Kidney epithelial cell (primary cell): ENCODE measurements at places on chromosomes 4 and X. TPM values are rescaled to one million over a fixed set of nuclear protein-coding genes. Genes with fewer than 3 reads are reported as not detected.

DNA sequence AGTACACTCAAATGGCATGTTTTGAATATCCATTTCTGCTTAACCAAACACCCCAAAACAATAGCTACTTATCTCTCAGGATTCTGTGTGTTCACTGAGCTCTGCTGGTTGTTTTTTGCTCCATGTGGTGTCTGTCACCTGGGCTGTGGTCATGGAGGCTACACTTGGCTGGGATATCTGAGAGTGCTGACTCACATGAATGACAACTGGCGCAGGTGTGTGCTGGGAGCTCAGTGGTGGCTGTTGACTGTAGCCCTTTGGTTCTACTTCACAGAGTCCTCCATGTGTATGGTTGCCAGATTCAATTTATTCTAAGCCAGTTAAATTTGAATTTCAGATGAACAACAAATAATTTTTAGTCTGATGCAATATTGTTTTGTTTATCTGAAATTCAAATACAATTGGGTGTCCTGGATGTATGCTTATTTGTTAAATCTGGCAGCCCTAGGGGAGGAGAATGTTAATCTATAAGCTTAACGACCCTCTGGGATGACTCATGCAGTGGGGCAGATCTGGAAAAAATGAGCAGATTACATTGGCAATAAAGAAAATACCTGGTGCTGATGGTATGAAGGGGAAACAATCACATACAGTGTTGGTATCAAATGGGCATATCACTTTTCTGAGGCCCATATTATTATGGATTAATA is 28.2 kb upstream of the TCEAL4 start:
- no peak for DNase-seq

DNA sequence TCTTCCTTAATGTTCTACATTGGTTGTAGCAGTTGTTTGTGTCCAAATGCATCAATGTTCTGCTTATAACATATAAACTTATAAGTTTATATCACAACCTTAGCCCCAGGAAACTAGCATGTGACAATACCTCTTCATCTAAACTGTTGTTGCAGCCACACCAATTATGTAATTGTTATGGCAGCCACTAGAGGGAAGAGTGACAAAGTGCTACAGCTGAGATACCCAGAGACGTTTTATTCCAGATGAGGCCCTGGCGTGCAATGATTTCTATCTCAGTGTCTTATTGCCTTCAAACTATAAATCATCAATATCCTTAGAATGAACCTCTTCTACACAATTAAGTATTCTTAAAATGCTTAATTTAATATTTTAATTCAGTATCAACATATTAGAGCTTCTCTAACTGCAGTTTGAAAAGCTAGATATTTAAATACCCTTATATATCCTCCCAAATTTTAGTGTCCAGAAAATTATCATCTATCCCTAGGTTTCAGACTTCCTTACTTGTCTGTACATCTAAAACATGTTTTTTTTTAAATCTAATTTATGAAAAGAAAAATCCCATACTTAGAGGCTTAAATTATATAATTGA is 171.6 kb downstream of the PCDH10 start:
- DNase-seq = no peak

- no peak for DNase-seq
These were observed 7.8 kb downstream of the CLIC2 start for GRCh38 chrX:155326610-155327009.

DNA sequence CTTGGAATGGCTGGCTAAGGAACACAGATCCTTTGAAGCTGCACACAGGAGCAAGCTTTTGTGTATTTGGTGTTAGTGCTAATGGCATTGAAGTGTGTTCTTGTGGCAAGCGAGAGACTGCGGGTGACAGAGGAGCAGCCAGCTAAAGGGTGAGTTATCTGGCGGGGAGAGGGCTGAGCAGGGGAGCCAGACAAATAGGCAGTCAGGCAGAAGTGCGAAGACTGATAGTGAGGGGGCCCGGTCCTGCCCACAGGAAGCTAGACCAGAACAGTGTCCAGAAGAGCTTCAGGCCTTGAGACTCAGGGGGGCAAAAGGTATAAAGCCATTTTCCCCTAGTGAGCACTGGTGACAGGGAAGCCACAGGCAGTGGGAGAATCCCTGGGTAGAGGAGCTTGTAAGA is 49.6 kb upstream of the MAMLD1 start:
- no peak for DNase-seq

GRCh38 chrX:148609515-148610327 is 109.3 kb downstream of the AFF2 start:
- no peak for DNase-seq

DNA sequence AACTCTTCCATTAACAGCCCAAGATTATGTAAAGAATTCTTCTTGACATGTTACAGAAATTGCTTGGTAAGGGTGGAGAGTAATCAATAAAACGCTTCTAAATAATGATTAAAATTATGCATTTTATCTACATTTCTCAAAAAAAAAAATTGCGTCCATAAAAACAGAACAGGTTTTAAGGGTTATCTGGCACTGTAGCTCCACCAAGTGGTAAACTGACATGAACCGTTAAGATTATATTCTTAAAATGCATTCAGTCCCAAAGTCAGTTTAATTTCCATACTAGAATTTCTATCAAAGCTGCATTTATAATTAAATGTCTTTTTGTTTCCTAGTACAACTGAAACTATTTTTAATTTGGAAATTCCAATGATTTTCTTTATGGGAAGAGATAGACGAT is 214.0 kb upstream of the UGT8 start:
- no peak for DNase-seq

DNA sequence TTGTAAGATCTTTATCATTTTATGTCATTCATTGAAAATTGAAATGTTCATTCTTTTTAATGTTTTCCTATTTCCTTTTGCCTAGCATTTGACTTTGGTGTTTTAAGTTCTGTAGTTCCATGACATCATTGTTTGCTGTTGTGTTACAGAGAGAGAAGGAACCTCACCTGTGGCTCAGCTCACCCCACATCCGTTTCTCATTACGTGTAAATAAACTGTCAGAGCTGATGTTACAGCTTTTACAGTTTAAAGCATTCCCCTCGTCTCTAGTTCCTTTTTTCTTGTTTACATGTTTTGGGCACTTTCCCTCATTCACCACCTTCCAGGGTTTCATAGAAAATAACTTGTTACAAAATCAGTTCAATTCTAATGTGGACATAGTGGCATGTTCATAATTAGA is 137.2 kb downstream of the FNIP2 start:
- no peak for DNase-seq

Gene BEX2
- 74.2 and 81.3 TPM in 2 replicates for total RNA-seq

Gene PLRG1
- 75.5 and 83.4 TPM in 2 replicates for total RNA-seq
